Germinal center (tissue), 1 donor: ENCODE measurements at places on chromosomes 5 and 9.
A peak's percentile ranks its signal among the peaks of the same experiment; 100 is the strongest.

DNA sequence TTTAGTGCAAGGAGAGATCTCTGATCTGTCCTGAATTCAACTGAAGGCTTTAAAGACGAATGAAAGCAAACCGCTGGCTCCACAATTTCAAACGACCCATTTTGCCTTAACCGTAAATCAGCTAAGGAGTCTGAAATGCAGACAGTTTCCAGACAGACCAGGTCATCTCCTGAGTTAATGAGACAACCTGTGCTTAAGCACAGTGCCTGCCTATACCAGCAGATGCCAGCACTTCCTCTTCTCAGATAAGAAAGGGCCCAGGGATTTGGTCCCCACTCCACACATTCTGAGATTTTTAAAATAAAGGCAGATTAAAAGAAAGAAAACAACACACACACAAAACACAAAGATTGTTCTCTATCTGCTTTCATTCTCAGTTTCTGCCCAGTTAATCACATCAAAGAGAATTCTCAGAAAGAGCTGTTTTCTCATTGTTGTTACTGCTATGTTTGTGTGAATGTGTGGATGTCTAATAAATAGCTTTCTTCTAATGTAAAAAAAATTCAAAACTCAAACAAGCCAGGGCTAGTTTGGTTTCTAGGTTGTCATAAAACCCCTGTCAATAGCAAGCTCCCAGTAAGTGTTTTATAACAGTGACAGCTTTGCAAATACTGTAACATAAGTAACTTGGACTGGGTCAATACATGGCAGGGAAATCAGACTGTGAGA lies 157.7 kb upstream of the SLC24A2 start:
- no peak for DNase-seq

DNA sequence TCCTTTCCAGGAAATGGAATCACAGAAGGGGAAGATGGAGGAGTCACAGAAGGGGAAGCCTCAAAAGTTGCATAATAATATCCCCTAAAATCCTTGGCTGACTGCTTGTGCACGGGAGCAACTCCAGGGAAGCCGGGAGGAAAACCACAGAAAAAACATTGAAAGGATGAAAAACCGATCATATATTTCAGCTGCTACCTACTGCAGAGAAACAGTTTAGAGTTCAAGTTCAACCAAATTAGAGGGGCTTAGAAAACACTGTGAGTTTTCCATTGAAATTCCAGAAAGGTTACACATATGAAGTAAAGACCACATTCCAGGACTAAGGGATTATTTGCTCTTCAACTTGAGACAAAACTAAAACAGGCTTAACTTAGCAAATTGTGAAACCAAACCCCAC lies 37.6 kb upstream of the MTAP start:
- no peak for DNase-seq

- no peak for DNase-seq
These were observed 485.9 kb upstream of the KLF4 start for GRCh38 chr9:107975426-107976010.

DNA sequence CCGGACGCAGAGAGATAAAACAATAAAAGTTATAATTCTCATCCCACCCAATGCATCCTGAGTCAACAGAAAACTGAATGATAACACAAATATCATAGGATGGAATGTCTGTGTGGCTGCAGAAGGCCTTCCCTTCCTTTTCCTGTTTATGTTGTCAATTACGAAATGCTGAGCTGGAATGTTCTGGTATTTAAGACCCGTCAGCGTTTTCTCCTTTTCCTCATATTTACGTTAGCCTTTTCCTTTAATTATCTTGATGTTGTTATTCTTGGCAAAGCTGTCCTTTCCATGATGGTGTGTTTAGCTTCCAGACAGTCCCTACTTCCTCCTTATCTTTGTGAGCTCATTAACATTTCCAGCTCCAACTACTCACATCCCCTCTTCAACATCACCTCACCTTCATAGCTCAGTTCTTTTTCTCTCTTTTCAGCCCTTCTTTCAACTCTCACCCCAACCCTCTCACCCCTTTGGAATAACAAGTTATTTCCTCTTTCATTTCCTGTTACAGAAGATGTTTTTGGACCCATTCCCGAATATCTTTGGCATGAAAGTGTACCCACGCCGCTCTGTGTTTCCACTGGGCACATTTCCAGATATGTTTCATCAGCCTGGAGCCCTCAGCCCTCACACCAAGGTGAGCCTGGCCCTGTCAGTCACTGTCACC lies 221.6 kb downstream of the NR2F1-AS1 start:
- DNase-seq, result no peak

- DNase-seq, result no peak
These were observed 135.2 kb upstream of the SLC24A2 start for GRCh38 chr9:19924080-19924479.

- DNase-seq, result peak; percentile 40
These were observed 33.5 kb upstream of the EBF1 start for GRCh38 chr5:159133041-159133741.
